ENCODE measurements at places on chromosomes 7 and 10.

GRCh38 chr7:137919987-137920386, 73.2 kb upstream of the DGKI start:
- DNase-seq: no peak

GRCh38 chr7:132947011-132947410, 134.9 kb downstream of the CHCHD3 start:
- no peak for DNase-seq

DNA sequence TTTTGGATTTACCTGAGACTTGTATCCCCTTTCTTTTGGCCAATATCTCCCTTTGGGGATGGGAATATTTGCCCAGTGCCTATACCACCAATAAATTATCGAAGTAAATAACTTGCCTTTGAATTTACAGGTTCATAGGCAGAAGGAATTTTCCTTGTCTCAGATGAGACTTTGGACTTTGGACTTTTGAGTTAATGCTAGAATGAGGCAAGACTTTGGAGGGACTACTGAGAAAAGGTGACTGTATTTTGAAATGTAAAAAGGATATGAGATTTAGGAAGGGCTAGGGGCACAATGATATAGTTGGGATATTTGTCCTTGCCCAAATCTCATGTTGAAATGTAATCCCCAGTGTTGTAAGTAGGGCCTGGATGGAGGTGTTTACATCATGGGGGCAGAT, 384.5 kb upstream of the GHITM start:
- no peak for DNase-seq

DNA sequence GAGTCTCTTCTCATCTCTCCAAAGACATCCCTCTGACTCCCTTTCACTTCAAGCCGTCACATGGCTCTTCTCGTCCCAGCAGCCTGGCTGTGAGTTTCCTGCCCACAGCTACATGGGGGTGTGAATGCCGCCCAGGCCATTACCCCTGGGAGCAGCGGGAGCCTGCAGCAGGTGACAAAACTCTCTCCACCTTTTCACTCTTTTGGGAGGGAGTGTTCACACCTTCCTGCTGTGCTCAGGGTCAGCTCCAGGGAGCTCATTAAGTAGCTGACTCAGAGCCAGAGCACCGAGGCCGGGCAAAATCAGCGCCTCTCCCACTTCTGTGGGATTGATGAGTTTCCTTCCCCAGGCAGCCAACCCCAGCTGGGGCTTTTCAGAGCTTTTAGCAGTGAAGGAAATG, 271.3 kb downstream of the TYW1 start:
- DNase-seq: no peak
